Kidney (tissue), 22 donors: ENCODE measurements at places on chromosomes 3 and 15. TPM values are rescaled to one million over a fixed set of nuclear protein-coding genes. Genes with fewer than 3 reads are reported as not detected.

- no peaks in the 10 kb centered on the region for H3K36me3 ChIP-seq
- no peaks in the 10 kb centered on the region for H3K4me1 ChIP-seq
- no peak overlapping the region for H3K27ac ChIP-seq
- no peaks in the 10 kb centered on the region for H3K27me3 ChIP-seq
- no peak for DNase-seq
Measured at GRCh38 chr15:35450492-35450891, 95.5 kb downstream of the DPH6 start.

DNA sequence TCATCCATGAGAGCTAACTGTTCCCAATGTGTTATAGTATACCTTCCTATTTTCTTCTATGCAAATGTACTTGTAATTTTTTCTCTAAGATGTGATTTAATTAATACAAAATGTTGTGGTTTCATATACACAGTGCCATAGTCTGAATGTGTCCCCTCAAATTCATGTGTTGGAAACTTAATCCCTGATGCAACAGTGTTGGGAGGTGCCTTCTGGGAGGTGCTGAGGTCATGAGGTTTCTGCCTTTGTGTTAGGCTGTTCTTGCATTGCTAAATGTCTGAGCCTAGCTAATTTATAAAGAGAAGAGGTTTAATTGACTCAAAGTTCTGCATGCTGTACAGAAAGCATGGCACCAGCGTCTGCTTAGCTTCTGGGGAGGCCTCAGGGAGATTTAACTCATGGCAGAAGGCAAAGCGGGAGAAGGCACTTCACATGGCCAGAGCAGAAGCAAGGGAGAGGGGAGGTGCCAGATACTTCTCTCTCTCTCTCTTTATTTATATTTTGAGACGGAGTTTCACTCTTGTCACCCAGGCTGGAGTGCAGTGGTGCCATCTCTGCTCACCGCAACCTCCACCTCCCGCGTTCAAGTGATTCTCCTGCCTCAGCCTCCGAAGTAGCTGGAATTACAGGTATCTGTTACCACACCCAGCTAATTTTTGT lies 34.7 kb upstream of the BNIP2 start:
- no peak overlapping the region for H3K27ac ChIP-seq
- H3K4me1 ChIP-seq = no peaks in the 10 kb centered on the region

DNA sequence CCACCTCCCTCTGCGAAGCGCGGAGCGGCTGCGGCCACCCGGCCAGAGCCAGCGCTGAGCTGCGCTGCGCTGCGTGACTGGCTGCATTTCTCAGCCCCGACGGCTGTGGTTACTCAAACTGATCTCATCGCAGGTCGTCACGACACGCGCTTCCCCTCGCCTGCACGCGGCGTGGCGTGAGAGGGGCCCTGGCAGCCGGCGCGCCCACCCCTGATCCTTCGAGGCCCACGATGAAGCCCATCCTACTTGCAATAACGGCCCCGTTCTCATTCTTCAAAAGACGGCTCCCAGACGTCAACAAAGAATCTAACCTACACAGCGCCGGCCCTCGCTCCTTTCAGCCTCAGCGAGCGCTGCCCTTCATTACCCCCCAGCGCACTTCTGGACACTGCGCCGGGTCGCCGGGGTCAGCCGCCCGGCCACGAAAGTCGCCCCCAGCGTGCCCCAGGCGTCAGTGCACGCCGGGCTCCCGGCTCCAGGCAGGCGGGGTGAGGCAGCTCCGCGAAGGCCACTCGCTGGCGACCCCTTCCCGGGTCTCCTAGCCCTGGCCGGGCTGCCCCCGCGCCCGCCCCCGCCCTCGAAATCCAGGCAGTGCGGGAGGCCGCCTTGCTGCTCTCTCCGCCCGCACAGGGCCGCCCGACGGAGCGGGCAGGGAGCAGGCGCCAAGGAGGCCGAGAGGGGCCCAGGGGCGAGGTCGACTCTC lies 9.9 kb upstream of the LEKR1 start:
- peak overlapping the region; percentile 57 for H3K4me3 ChIP-seq
- H3K27me3 ChIP-seq = no peaks in the 10 kb centered on the region
- H3K27ac ChIP-seq = peak overlapping the region; percentile 68
- peak; percentile 74 for DNase-seq

- no peaks in the 10 kb centered on the region for H3K4me1 ChIP-seq
- DNase-seq = no peak
- no peak overlapping the region for H3K4me3 ChIP-seq
- no peaks in the 10 kb centered on the region for H3K36me3 ChIP-seq
Measured at GRCh38 chr3:33364531-33365128, 75.6 kb downstream of the UBP1 start.

Gene PLIN1
- total RNA-seq = 2.1 TPM

Gene RABL3
- 30.1 TPM for total RNA-seq

Gene GOLGA8A
- 36.1 TPM for total RNA-seq

Gene SERPINI2
- total RNA-seq = not detected

Gene FYTTD1
- total RNA-seq = 53.7 TPM
